ENCODE measurements at places on chromosomes 3 and 15.

DNA sequence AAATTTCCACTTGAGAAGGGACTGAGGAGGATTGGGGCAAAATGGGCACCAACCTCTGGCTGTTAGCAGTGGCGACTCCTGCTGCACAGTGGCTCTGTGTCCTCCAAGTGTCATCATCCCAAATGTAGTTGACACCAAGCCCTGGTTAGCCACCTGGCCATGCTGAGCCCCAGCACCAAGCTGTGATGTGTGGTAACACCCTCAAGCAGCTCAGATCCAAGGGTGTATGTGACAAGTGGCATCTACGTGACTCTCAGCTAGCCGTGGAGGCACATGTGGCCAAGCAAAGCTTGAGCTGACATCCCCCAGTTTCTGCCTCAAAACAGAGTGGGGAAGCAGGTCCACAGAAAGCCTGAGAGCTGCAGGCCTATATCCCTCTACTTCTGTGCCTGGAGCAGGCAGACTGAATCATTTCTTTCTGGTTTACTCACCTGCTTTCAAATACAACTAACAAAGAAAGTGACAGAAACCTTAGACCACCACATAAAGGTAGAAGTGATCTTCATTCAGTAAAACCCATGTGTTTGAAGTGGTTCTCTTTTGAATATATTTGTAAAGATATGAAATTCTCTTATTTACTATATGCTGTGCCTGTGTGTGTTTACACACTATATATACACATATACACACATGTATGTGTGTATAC, 40.0 kb downstream of the FOXP1 start:
- DNase-seq = no peak

DNA sequence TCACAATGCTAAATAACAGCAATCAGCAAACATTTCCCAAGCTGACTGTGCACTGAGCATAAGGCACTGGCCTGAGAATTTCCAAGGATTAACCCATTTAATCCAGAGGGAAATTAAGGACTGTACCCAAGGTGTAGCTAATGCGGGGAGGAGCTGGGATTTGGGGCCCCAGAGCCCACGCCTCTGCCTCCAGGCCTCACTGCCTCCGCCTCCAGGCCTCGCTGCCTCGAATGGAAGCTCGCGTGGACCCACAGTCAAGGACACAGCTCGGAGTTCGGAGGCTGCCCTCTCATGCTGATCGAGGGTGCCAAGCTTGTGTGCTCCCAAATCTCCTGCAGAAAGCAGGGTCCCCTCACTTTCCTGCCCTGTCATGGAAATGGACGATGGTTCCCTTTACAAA, 76.5 kb upstream of the SNRPA1 start:
- no peak for DNase-seq

- DNase-seq = no peak
These were observed 51.1 kb downstream of the RARB start for GRCh38 chr3:25478964-25479726.

DNA sequence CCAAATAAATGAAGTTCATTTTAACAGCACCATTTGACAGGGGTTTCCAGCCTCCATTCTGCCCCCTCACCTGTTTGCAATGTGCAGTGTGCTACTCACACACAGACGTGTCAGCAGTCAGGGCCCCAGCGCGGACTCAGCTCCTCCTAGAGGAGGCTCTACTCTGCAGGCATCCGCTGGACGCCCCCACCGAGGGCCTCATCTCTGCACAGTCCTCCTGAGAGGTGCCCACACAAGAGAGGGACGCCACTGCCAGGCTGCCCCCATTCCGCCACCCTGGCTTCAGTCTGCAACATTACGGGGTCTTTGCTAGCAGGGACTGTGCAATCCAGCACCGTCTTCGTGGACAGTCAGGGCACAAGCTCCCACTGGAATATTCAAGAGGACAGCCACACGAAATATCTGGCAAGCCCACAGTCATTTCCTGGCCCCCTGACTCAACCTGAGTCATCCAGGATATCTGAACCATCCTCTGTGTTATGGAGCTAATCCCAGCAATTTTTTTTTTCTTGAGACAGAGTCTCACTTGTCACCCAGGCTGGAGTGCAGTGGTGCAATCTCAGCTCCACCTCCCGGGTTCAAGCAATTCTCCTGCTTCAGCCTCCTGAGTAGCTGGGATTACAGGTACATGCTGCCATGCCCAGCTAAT, 255.0 kb downstream of the OCA2 start:
- DNase-seq = no peak

- no peak for DNase-seq
These were observed 59.2 kb downstream of the TMOD3 start for GRCh38 chr15:51888593-51889195.

GRCh38 chr3:189304465-189305351, 132.9 kb downstream of the TPRG1 start:
- peak; percentile 61 for DNase-seq

GRCh38 chr3:80234706-80235105, 466.9 kb upstream of the ROBO1 start:
- DNase-seq = no peak

GRCh38 chr15:53473435-53473834, 286.0 kb downstream of the WDR72 start:
- no peak for DNase-seq

DNA sequence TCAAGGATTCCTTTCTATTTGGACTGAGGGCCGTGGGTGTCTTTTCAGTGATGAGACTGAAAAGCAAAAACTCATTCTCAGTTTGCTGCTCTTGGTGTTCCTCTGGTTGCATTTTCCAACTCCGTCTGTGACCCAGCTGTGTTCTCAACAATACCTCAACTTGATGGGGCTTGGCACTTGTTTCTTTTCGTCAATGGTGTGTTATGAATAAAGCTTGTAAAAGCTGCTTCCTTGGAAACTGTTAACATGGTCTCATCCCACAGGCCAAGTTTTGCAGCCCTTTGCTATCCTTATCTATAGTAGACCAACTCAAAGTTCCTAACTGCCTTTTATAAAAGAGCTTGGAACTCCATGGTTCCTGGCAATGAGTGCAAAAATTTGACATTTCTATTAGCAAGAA, 142.5 kb upstream of the UBE2E1 start:
- no peak for DNase-seq

DNA sequence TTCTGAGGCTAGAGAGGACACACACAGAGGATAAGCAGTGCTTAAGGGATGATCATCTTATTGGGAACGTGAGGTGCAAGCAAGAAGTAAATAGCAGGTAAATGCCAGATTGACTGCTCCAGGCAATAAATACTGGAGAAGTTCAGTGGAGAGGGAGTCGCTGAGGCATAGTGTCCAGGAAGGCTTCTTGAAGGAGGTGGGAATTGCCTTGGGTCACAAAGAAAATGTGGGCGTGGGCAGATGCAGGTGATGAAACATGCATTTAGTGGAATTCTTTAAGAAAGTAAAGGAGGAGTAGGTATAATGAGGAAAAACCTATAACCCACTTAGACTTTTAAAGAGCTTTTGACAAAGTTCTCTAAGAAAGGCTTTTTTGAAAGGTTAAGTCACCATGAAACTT, 7.4 kb upstream of the SEMA5B start:
- DNase-seq = no peak

DNA sequence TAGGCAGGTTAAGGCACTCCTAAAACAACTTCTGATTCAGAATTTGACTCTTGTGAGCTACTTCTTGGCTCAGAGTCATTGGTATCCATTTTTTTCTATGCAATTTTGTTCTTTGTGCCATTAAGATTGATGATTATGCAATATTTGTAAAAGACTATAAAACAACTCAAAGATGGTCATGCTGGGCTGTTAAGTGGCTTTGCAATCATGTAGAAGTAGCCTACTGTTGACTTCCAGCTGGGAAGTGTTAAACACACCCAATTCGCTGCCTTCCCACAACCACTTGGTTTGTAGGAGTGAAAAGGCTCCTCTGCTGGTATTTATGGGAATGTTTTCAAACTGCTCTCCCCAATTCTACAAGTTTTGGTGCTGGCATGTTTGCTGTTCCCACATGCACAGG, 74.7 kb upstream of the COL6A6 start:
- no peak for DNase-seq

GRCh38 chr3:122816587-122816986, 21.7 kb downstream of the SLC49A4 start:
- DNase-seq = no peak

- no peak for DNase-seq
These were observed 45.7 kb downstream of the CD86 start for GRCh38 chr3:122100591-122101463.

DNA sequence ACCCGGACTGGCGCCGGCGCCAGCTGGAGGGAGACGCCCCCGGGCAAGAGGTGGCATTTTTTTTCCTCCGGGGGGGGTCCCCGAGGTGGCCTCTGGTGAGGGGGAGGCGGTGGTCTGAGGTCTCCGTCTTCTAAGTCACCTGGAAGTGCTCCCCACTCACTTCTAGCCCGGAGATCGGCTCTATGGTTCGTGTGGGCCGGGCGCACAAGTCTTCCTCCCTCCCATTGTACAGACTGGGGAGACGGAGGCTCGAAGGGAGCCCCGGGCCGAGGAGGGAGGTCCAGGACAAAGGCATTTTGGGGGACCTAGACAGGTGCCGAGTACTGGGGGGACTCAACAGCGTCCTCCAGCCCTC, 4.4 kb downstream of the GATA2 start:
- DNase-seq = no peak

Data from T-helper 2 cell (primary cell).